Activated CD8-positive, alpha-beta memory T cell treated with anti-CD3 and anti-CD28 coated beads for 4 hours (primary cell): ENCODE measurements at places on chromosomes 16 and 17.

GRCh38 chr17:78953356-78954350 lies 26.1 kb downstream of the LGALS3BP start:
- no peak for DNase-seq

GRCh38 chr16:7487574-7488323 lies 155.1 kb downstream of the RBFOX1 start:
- no peak for DNase-seq

GRCh38 chr17:63960006-63960405 lies 12.7 kb downstream of the SCN4A start:
- DNase-seq: no peak

DNA sequence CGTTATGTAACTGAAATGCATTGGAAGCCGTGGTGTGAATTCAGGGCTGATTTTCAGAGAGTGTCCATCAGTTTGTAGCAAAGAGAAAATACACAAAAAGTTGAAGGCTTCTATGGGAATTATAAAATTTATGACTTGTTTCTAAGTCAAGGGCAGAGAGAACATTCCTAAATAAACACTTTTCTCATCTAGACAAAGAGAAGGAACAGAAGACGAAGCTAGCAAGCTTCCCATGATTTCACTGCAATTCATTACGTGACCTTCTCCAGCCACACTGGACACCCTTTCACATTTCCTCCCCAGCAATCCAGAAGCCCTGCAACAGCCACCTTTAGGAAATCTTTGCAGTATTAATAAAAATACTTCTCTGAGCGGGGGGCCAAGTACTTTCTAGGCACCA lies 67.8 kb downstream of the TMEM100 start:
- DNase-seq: no peak

- no peak for DNase-seq
These were observed 243.5 kb downstream of the XYLT1 start for GRCh38 chr16:17227278-17227677.
